ENCODE measurements at places on chromosomes 7 and 10.
A peak's percentile ranks its signal among the peaks of the same experiment; 100 is the strongest.

- no peak for DNase-seq
Observed at GRCh38 chr10:33009244-33010131, 51.5 kb upstream of the ITGB1 start.

GRCh38 chr10:13894412-13895093, 307.8 kb downstream of the PRPF18 start:
- DNase-seq: no peak

- DNase-seq: no peak
Observed at GRCh38 chr7:96578606-96579005, 131.0 kb downstream of the SEM1 start.

DNA sequence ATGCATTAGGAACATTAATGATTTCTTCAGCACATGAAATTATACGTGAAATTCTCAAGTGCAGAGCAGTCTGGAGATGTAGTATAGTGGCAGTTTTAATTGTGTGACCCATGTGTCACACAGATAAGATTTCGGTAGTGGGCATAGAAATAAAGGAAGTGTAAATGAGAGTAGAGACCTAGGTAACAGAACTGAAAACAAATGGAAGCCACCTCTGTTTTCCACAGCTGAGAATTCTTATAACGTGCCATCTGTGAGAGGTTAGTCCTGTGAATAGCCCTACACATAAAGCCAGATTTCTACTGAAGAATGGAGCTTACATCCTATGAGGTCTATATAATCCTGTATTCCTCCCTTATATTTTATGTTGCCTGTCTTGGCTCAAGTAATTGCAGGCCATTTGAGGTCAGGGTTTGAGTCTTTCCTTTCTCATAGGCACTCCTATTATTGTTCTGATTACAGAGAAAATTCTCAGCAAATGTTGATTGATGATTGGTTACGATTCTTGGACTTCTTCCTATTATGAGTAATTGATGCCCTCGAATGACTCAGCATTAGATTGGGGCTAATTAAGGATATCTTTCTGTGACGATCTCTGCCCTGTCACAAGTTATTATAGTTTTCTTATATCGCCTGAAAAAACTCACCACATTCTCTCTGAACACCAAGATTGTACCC, 258.2 kb downstream of the KIF20B start:
- DNase-seq: no peak

DNA sequence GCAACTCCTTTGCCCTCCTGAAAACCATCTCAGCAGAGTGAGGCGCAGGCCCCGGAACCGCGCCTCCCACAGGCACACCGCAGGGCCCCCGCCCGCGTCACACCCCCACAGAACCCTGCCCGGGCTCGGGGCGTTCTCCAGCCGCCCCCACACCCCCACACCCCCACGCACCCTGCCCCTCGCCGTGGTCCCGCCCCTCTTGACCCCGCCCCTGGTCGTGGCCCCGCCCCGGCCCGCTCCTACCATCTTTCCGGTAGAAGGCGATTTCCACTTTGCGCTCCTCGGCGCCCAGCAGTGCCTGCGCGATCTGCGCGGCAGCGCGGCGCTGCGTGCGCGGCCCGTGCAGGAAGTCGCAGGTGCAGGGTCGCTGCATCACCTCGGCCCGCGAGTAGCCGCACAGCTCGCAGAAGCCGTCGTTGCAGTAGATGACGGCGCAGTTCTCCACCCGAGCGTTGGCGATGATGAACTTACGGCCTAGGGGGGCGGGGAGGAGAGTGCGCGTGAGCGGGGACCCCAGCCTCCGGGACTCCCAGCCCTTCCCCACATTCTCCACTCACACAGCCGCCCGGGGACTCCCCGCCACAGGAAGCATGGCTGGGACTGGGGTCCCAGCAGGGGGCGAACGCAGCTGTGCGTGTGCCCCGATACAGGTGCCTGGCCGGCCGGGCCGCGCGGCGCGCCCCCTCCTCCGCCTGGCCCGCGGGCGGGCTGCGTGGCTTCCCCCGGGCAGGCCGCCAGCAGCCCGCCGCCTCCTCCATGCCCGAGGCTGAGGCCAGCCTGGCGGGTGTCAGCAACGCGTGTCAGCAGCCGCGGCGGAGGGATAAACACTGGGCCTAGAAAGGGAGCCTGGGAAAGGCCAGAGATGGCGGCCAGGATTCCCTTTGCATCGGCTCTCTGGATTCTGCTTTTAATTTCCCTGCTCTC, 3.4 kb downstream of the KCNH2 start:
- DNase-seq: peak; percentile 84

DNA sequence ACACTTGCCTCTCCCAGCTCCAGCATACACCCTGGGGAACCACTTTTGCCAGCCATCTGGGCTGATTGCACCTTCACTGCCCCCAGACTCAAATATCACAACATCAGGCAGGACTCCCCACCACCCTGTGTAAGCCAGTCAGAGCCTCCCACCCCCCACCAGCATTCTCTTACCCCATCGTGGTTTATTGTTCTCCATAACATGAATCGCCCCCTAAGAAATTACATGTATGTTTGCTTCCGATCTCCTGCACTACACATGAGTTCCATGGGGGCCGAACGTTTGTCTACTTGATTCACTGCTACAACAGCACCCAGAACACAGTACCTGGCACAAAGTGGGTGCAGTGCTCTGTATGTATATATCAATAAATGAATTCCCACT, 39.4 kb downstream of the CREB3L2 start:
- no peak for DNase-seq

DNA sequence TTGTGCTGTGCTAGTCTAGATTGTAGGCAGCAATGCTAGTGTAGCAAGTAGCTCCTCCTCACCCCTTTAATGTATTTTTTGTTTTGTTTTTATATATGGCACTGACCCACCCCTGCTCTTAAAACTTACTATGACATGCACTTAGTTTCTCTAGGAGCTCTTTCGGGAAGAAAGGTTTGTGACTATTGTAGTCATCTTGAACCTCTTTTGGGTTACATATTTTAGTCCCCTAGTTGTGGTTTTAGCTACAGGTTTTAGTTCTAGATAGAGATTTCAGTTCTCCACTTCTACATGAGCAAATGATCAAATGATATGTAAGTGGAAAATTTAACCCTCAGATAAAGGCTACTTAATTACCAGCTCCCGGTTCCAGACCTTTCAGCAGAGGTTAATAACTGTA, 14.9 kb downstream of the MINPP1 start:
- no peak for DNase-seq

DNA sequence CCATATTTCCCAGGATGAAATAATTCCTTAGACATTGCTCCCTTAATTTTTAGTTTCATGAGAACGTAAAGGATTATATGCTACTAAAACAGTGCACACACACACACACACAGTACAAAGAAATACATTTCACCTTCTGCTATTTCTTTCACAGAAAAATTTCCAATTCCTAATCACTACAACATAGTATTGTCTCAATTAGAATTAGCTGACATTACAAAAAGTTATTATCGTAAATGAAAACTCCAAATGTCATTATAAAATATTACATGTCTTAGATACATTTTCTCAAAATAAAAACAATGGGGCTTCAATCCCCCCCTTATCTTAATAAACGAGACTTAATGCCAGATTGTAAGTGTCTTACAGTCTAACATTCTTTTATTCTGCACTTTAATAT, 12.3 kb upstream of the RUFY2 start:
- no peak for DNase-seq

GRCh38 chr10:70939441-70940003, 51.2 kb upstream of the PCBD1 start:
- no peak for DNase-seq

DNA sequence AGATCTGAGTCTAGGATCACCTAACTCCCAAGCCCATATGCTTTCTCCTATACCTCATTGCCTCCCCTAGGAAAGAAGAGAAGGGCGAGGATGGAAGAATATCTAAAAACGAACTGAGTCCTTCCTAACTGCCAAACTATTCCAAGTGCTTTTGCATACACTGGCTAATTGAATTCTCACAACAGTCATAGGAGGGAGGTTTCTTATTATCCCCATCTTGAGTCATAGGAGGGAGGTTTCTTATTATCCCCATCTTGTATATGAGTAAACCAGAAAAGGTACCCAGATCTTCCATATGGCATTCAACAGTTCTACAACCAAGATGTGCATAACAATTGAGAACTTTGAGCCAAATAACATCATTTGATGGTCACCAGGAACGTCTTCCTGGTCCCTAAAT, 13.1 kb upstream of the FAM204A start:
- no peak for DNase-seq

DNA sequence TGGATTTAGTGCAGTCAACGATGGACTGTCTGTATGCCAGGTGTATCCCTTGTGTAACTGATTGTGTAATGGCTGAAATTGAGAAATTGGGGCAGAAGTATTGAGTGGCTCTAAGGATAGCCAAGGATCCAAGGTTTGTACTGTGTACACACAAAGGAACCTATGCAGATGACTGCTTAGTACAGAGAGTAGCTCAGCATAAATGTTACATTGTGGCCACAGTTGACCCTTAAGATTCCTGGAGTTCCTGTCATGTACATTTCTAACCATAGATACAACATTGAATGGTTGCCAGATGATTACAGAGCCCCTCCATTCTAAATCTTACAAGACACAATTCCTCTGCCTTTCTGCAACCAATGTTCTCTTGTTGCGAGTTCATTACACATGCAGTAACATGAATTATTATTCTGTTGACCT, 25.3 kb downstream of the CCDC126 start:
- DNase-seq: no peak

DNA sequence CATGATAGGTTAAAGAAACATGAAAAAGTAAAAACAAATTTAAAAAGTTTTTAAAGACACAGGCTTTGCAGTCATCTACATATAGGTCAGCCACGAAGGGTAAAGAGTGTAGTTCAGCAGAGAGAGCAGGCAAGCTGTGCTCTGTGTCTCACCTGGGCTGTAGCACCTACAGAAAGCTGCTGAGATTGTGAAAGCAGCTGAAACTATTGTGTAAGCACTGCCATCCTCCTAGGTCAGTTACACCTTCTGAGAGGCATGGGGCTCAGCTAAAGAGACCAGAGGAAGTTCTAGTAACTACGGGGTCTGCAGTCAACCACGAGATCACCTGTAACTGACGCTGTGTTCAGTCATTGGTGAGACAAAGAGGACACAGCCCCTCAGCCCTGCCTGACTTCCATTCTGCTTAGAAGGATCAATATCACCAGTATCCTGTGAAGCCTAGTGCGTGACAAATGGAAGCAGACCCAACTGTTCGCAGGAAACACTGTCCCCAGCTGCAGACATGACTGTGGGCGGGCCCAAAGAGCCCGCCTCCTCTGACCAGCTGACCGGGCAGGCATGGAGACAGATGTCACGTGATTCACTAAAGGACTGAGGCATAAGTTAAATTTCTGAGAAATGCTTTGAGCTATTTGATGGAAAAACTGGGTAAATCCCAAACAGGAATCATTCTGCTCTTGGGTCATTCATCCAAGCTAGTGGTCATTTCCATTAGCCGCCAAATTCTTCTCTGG, 87.9 kb downstream of the EBF3 start:
- DNase-seq: no peak

DNA sequence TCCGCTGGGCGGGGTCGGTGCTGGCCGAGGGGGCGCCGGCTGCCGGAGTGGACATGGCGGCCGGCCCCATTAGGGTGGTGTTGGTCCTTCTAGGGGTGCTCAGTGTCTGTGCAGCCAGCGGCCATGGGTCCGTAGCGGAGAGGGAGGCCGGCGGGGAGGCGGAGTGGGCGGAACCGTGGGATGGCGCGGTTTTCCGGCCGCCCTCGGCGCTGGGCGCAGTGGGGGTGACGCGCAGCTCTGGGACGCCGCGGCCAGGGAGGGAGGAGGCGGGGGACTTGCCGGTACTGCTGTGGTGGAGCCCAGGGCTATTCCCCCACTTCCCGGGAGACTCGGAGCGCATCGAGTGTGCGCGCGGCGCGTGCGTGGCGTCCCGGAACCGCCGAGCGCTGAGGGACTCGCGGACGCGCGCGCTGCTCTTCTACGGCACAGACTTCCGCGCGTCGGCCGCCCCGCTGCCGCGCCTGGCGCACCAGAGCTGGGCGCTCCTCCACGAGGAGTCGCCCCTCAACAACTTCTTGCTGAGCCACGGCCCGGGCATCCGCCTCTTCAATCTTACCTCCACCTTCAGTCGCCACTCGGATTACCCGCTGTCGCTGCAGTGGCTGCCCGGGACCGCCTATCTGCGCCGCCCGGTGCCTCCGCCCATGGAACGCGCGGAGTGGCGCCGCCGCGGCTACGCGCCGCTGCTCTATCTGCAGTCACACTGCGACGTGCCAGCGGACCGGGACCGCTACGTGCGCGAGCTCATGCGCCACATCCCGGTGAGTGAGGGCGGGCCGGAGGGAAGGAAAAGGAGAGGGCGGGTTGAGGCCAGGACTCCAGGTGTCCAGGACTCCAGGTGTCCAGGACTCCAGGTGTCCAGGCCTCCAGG, 9.3 kb upstream of the CHCHD1 start:
- DNase-seq: peak; percentile 78

- no peak for DNase-seq
Observed at GRCh38 chr7:53812135-53812534, 730.0 kb upstream of the VSTM2A start.
